ENCODE measurements at places on chromosomes 16 and 17.

DNA sequence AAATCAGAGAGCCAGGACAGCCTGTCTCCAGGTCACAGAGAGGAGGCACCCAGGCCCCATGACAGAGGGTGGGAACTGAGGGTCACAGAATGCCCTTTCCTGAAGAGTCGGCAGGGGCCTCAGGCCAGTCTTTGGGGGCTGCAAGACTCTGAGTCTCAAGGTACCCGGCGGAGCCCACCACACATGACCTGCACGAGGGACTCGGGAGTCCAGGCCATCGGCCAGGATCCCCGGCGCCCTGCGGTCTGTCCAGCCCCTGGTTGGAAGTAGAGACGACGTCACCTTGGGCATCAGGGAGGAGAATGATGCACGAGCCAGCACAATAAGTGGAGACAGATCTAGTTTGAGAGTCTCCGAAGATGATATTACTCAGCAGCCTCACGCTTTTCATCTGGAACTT lies 234.7 kb upstream of the SDK2 start:
- no peak for DNase-seq

- DNase-seq, result no peak
These were observed 13.6 kb upstream of the PYY start for GRCh38 chr17:43967251-43967875.

DNA sequence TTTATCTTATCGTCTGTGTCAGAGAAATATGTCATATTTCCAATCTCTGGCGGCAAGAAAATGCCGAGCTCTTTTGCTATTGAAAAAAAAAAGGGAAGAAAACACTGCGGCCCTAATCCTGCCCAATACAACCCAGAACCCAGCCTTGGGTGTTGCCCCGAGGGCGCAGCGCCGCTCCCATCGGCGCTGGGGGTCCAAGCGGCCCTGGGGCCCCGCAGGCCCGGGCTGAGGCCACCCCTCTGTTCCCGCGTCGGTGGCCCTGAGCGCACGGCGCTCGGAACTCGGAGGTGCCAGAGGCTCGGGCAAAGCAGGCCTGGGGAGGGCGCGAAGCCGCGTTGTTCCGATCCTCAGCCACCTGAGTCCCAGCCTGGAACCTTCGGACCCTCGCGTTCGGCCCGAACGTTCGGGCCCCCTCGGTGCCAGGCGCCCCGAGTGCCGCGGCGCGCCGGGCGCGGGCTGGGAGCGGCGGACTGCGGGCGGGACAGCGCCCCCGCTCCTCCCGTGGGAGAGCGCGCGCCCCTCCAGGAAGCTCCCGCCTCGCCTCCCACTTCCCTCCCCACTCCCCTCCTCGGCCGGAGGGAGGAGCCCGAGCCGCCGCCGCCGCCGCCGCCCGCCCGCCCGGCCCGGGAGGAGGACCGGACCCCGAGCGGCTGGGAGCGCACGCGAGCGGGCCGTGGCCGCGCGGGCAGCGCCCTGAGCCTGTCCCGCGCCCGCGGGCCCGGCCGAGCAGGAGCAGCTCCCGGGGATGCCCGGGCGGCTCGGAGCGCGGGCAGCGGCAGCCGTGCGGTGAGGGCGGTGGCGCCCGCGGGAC lies at the start of gene CPNE2:
TSS of gene CPNE2 (plus strand) at position 609 of the 811 bp plus-strand sequence. CDS start 18,160 bp downstream, outside the sequence.
- peak; percentile 71 for DNase-seq

DNA sequence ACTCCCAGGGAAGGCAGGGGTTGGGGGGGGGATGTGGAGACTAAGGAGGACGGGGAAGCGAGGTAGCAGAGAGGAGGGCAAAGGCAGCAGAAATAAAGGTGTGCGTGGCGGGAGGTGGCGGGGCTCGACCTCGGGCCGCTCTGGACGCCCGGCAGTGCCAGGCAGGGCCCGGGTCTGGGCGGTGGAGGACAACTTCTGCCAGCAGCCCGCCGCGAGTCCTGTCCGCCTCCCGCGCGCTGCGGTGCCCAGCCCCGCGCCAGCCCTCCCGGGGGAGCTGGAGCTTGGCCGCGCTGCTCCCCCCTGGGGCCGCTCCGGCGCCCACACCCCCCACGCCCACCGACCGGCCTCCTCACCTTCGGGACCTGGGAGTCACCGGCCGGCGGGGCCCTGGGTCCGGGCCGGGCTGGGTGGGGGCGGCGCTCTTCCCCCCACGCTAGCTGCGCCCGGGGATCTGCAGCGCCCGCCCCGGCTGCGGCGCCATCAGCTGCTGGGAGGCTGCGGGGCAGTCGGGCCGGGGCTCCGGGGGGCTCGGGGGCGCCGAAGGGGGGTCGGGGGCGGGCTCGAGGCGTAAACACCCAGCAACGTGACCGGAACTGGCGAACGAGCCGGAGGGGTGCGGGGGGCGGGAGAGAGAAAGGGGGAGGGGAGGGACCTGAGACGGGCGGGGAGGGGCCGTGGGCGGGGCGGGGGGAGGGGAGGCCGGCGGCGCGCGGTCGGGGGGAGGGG lies at the start of gene CCDC92B:
TSS of gene CCDC92B (minus strand) at position 595 of the 726 bp plus-strand sequence. CDS start 14,507 bp downstream, outside the sequence.
- DNase-seq, result peak; percentile 78

DNA sequence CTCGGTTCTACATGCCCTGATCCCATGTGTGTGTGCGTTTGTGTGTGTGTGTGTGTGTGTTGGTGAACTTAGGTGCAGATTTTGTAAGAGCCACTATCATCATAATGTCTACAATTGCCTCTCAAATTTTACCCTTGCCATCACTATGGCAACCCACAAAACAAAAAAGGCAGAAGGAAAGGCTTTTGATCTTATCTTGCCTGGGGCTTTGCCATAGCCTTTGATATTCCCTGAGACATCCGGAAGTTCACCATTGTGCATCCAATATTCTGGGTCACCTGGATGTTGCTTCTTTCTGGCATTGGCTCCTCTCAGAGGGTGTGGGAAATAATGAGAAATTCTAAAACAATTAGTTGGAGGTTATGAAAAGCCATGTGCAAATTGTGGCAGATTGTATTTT lies 114.7 kb downstream of the HAPSTR1 start:
- DNase-seq, result no peak

GRCh38 chr16:77834635-77835540 lies 46.5 kb downstream of the VAT1L start:
- no peak for DNase-seq

DNA sequence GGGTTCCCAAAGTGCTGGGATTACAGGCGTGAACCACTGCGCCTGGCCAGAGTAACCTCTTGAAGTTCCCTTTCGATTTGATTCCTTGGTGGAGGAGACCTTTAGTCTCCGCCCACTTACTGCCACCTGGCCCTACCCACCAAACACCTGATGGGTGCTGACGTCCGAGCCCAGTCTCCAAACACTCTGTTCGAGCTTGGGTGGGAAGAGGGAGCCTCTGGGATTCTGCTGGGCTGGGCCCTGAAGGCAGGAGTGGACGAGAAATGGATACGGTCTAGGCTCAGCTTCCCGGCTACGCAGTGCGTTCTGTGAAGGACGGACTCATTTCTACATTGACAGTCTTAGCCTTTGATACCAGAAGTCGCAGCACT lies 870 bp upstream of the ITGA3 start:
- no peak for DNase-seq

DNA sequence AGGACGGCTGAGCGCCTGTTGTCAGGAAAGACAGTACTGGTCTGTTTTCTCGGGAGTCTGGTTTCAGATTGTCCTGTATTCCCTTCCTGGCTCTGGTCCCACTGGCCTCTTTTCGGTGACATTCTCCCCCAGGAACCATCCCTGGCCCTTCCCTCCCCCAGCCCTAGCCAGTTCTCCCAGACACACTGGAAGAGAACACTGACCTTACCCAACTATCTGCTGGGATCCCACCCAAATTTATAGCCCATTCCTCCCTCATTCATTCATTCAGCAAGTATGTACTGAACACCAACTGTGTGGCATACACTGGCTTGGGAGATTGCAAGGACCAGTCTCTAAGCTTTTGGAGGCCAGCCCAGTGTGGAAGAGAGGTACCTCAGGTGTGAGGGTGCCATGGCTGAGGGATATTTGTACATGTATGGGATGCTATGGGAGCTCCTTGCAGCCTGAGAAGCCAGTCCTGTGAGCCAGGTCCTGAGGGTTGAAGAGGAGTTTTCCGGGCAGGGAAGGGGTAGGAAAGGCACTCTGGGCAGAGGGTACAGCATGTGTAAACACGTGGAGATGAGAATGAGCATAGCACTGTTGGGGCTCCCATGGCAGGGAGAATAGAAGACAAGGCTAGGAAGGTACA lies 5.2 kb downstream of the RND2 start:
- DNase-seq, result no peak

DNA sequence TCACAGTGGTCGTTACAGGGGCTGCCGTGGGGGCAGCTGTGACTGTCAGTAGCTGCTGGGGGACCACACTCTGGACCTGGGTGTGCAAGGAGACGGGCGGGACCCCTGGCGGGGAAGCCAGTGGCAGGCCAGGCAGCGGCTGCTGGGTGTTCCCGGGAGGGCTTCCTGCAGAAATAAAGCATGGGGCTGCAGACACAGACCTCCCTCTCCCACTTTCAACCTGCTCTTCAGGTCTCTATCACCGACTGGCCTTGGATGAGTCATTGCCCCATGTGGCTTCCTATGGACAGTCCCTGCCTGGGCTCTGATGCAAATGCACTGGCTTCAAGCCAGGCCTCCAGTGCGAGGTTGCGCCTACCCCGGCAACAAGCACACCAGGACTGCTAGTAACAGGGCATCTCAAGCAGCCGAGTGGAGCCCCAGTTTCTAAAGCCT lies 17.2 kb downstream of the SREBF1 start:
- no peak for DNase-seq

DNA sequence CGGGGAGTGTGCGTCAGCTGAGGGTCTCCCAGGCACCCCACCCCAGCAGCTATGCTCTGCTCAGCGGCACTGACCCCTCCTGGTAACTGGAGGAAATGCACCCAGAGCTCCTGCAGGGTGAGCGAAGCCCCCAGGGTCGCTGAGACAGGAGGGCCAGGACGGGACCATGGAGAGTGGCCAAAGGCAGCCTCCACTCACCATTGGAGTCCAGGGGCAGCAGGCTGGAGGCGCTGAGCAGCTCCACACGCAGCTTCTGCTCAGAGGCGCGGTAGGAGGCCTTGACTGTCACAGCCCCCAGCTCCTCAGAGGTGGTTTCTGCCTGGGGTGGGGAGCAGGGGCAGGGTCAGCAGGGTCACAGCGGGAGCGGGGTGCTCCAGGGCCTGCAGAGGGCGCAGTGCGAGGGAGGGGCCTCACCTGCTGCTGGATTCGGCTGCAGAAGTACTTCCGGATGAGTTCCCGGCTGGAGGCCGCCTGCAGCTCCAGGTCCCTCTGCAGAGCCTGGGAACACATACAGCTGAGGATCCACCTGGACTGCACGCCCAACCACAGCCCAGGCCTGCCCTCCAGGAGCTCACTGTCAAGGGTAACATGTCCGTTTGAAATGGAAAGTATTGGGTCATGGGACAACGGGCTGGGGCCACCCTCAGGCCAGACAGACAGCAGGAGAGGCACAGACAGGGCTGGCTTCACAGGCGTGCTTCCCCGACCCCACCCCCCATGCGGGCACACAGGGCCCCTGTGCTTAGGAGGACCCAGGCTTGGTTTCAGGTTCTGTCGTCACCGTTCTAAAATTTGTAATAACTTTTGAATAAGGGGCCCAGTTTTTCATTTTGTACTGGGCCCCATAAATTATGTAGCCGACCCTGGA lies 13.8 kb downstream of the UNC13D start:
- peak; percentile 62 for DNase-seq

- no peak for DNase-seq
These were observed 24.2 kb downstream of the SOST start for GRCh38 chr17:43734376-43734775.

DNA sequence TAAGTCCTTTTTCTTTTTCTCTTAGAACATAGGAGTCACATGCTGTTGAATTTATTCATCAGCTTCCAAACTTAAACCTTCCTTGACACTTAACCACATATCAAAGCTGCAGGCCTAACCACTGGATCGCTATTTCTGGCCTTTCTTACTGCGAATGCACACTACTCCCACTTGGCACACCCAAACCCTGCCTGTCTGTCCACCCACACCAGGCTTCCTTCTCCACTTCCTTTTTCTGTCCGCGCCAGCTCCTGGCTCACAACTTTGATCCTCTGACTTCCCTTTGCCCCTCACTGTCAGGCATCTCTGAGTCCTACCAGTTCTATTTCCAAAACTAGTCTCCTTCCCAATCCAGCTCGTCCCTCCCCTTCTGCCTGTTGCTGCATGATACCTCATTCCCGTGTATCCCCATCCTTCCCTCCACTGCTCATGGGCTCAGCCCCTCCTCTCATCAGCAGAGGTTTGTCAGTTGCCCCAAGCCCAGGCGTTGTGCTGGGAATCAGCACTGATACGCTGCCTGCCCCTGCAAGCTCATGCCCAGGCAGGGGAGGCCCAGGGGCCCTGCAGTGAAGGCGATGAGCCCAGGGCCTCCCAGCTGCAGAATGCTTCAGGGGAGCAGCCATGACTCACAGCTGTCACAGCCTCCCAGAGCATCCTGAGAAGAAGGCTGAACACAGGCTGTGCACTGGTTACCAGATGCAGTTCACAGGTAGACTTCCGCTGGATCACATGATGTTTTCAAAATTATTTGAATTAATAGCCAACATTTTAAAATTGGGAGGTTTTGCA lies 179.8 kb downstream of the KATNIP start:
- no peak for DNase-seq

DNA sequence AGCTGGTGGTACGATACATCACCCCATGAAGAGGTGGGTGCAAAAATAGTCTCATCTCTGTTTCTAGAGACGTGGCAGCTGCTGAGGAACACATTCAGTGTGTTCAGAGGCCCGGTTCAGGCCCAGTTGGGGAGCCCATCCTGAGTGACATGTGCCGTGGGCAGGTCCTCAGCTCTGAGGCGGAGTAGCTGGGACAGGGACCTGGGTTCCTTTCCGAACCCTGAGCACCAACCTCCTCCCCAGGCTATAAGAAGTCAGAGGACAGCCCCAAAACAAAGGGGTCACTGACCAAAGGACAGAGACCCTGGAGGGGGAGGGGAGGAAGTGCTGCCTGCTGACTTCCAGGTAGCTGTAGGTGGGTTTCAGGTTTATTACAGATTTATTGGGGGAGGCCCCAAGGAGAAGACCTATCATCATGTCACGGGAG lies 5.1 kb downstream of the LDHD start:
- DNase-seq, result no peak

- DNase-seq, result no peak
These were observed 585.1 kb upstream of the PSMD7 start for GRCh38 chr16:73711406-73712080.

GRCh38 chr16:53912155-53912554 lies 208.2 kb downstream of the FTO start:
- DNase-seq, result no peak

GRCh38 chr16:49696414-49697101 lies 159.4 kb downstream of the ZNF423 start:
- DNase-seq, result no peak

DNA sequence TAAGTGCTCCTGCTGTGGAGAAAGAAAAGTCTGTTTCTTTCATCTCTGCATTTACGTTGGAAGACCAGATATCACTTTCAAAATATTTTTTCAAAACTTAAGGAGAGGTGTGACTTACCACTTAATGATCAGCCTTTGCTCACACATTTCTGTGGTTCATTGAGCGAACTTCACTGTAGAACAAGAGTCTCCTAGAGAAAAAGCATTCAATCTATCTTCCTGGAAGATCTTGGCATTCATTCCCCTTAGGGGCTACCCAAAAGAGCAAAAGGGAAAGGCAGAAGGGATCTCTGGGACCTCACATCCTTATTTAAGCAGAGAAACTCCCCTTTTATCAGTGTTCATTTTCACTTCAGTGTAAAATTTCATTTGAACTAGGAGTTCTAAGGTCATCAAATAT lies 61.2 kb downstream of the HS3ST3A1 start:
- DNase-seq, result no peak

GRCh38 chr16:17302620-17303019 lies 168.1 kb downstream of the XYLT1 start:
- DNase-seq, result peak; percentile 49

GRCh38 chr17:65193716-65194293 lies 56.6 kb downstream of the RGS9 start:
- no peak for DNase-seq

- no peak for DNase-seq
These were observed 24.5 kb downstream of the PEMT start for GRCh38 chr17:17566896-17567513.

GRCh38 chr17:42695500-42695899 lies 13.2 kb downstream of the CNTNAP1 start:
- DNase-seq, result no peak

Measured in NCI-H82 (cell line).